Hippocampal formation (tissue), 2 donors: ENCODE measurements at places on chromosomes 16 and 17.

DNA sequence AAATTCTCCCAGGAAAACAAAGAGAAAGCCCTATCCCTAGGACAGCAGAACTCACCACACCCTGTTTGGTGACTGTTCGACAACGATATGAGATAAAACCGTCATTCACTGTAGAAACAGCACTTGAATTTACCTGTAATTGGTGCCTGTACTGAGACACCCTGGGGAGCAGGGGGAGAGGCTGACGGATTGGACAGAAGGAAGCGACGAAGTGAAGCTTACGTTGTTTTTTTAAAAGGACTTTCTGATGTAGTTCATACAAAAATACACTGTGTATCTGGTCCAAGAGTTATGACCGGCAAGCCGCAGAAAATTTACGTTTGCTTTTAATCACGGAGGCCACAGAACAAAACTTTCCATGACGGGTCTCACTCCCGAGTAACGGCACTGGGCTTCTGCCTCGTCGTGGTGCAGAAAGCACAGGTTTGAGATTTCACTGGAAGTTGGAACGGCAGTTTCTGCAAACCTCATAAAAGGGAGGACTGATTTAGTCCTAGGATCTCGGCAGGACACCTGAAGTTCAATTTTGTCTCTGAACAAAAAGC lies 9.7 kb downstream of the NXN start:
- DNase-seq = no peak

- peak; percentile 41 for DNase-seq
Observed at GRCh38 chr16:16021988-16022682, 72.7 kb downstream of the ABCC1 start.

- peak; percentile 4 for DNase-seq
Observed at GRCh38 chr17:54785643-54786268, 114.9 kb upstream of the TOM1L1 start.

DNA sequence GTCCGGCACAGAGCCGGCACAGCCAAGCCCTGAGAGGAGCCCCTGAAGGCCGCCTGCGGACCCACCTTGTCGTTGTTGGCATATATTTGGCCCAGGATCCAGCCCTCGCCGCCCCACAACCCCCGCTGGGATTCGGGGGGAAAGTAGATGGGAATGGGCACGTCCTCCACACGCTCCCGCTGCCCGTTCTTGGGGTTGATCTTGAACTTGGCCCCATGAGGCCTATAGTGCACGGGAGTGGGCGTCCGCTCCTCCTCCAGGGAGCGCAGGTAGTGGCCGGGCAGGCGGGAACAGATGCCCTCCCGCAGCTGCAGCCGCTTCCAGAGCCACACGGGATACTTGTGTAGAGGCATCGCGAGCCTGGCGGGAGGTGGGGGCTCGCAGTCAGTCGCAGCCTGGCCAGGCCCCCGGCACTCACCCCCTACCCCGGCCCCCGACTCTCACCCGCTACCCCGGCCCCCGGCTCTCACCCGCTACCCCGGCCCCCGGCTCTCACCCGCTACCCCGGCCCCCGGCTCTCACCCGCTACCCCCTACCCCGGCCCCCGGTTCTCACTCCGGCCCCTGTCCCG lies 387 bp downstream of the MRPL28 start:
- no peak for DNase-seq

- no peak for DNase-seq
Observed at GRCh38 chr17:71402661-71403141, 718.1 kb upstream of the SOX9 start.

GRCh38 chr17:28141313-28141712 lies 98.8 kb downstream of the NLK start:
- DNase-seq = no peak

- DNase-seq = no peak
Observed at GRCh38 chr16:49213594-49213993, 68.0 kb downstream of the CBLN1 start.

DNA sequence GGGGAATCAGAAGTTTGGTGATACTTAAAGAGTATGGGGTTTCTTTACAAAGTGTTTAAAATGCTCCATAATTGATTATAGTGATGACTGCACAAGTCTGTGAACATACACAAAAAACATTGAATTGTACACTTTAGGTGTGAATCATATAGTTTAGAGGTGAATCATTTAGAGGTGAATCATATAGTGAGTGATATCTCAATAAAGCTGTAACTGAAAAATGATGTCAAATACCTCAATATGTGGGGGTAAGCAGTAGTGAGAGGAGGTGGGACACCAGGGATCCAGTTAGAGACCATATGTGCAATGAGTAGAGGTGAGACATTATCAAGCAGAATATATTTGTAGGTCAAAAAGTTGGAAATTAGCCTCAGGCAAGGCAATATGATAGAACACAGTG lies 264.5 kb downstream of the PMP22 start:
- no peak for DNase-seq

- no peak for DNase-seq
Observed at GRCh38 chr17:62706598-62707424, 79.3 kb downstream of the MRC2 start.

DNA sequence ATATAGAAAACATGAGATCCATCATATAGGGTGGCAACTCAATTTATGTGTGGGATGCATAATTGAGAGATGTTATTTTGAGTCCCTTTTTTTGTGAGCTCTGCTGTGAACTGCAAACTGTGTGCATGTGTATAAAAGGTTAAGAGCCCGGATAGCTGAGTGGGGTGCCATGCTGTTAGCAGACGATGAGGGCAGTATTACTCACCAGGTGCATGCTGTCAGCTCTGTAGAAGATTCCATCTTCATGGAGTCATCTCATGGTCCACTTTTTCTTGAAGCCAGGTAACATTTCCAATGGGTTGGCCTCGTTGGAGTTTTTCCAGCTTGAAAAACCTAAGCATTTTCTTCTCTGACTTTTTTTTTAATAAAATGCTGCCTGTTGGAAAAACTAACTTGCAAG lies 43.0 kb upstream of the RHBDL3 start:
- no peak for DNase-seq

GRCh38 chr16:87569601-87570571 lies 32.4 kb upstream of the JPH3 start:
- DNase-seq = no peak

GRCh38 chr16:70725024-70725911 lies 39.4 kb upstream of the MTSS2 start:
- DNase-seq = peak; percentile 57

GRCh38 chr16:23742766-23743165 lies 12.1 kb upstream of the CHP2 start:
- DNase-seq = no peak

- peak; percentile 36 for DNase-seq
Observed at GRCh38 chr16:21083729-21084268, 66.8 kb downstream of the DNAH3 start.

- DNase-seq = no peak
Observed at GRCh38 chr16:75342308-75342811, 90.9 kb upstream of the BCAR1 start.

DNA sequence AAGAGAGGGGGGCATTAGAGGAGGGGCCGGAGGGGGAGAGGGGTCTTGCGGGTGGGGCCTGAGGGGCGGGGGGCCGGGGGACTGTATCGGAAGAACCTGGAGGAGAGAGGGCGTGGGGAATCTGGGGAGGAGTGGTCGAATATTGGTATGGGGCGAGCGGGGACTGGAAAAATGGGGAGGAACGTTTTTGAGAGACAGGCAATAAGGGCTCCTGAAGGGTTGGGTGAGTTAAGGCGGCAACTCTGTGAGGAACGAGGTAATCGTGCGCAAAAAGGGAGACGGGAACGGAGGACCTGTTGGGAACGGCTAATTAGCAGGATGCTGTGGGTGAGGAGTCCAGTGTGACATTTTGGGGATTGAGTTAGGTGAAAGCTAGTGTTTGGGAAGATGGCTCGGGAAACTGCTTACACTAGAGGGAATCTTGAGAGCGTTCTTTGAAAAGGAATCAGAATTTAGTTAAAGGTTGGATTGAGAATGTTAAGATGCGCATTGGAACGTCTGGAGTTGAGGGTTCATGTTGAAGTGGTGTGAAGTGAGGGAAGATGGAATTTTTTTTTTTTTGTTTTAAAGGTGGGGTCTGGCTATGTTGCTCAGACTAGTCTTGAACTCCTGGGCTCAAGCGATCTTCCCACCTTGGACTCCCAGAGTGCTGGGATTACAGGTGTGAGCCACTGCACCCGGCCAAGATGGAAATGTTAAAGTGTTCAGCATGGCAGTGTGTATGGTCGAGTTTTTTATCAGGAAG lies 662 bp downstream of the WIPF2 start:
- peak; percentile 51 for DNase-seq

DNA sequence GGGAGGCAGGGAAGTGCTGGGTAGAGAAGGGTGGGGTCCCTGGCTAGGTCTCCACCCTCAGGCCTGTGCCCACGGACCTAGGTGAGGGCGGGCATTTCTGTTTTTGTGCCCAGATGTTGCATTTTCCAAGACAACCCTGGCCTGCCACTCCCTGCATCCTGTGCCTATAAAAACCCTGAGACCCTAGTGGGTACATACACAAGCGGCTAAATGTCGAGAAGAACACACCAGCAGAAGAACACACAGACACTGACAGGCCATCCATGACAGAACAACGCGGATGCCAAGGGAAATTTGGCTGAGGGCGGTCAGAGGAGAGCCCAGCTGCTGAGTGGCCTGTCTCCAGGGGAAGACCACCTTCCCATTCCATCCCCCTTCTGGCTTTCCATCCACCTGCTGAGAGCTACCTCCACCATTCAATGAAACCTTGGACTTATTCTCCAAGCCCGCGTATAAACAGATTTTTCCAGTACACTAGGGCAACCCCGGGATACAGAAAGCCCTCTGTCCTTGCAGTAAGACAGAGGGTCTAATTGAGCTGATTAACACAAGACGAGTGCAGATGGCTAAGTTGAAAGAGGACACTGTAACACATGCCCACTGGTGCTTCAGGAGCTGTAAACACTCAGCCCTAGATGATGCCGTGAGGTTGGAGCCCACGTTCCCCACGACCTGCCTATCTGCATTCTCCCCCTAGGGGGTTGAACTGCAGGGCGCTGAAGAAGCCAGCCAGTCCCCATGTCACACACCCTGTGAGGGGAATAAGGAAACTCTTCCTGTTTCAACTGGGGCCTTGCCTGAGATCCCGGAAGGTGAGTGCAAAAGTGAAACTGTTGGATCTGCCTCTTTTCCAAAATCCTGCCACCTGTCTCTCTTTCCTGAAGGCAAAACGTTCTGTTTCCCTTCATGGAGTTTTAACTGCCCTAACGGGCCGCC lies 147.2 kb upstream of the COX10 start:
- DNase-seq = no peak

DNA sequence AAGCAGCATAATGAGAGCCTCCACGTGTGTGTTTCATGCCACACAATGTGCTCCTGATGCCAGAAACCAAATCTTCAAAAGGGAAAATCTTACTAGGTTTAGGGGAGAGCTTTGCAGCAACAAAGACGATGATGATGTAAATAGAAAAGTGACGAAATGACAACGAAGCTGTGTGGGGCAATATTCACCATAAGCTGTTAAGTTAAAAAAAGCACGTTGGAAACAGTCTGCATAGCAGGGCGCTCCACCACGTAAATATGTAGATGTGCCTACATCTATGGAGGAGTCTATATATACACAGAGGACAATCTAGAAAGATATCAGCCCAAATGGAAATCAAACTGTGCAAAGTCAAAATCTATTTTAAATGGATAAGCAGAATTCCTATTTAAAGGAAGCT lies 61.0 kb downstream of the RPH3AL start:
- no peak for DNase-seq

- DNase-seq = no peak
Observed at GRCh38 chr16:84361546-84361945, 6.8 kb upstream of the ATP2C2 start.

DNA sequence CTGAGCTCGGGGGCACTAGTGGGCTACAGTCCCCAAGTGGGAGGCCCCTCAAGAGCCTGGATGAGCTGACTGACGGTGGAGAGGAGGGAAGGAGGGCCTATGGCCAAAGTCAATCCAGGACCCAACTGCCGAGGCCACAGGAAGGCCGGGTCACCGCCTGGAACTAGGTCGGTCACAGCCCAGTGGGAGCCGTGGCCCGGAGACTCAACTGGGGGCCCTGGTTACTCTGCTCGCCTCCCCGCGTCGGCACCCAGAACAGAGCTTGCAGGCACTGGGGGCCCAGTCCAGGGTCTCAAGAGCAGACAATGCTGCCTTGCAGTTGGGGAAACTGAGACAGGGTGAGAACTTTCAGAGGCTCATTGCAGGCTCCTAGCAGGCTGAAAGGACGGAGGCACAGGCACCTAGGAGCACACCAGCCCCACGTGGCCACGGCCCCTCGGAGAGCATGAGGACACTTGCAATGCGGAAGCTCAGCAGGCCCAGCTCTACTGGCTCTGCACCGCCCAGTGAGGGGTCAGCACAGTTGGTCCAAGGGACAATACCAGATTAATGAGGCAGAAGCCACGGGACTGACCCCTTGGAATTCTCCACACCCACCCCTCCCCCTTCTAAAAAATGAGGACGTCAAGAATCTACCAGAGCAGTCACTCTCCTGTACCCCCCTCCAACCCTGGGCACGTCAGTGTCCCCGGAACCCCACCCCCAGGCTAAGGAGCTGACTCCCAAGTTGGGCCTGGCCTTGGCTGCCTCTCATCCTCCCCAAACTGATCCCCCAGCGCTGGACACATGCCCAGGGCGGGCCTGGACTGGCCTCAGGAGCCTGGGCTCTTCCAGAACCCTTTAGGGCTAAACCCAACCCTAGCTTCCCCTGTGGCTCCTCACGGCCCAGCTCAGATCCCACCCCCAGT lies 2.2 kb downstream of the HS3ST6 start:
- DNase-seq = no peak

- peak; percentile 53 for DNase-seq
Observed at GRCh38 chr17:31388770-31389656, 2.5 kb upstream of the RAB11FIP4 start.

GRCh38 chr17:56752263-56752836 lies 81.4 kb downstream of the C17orf67 start:
- no peak for DNase-seq
